ENCODE measurements at places on chromosomes 6 and 20.

GRCh38 chr6:123415844-123416468 is 220.8 kb downstream of the TRDN start:
- DNase-seq, result no peak

GRCh38 chr6:138848461-138848860 is 52.6 kb downstream of the ECT2L start:
- DNase-seq, result no peak

GRCh38 chr20:32204205-32205109 is 3.1 kb downstream of the PLAGL2 start:
- DNase-seq, result no peak

- no peak for DNase-seq
Measured at GRCh38 chr6:51116723-51117122, 298.1 kb downstream of the TFAP2B start.

DNA sequence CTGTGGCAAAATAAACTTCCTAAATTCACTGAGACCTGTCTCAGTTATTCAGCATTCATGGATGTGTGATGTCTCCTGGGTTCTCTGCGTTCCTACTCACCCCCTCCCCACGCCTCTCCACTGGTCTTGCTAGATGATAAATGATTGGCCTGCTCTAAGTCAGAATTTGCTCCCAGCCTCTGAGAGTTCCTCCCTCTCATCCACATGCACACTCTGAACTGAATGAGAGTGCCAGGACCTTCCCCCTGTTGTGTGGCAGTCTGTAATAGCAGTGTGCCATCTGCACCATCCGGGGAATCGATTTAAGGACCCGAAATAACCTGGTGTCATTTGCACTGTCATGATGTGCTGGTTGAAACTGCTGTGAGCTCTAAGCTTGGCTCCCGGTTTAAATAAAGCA is 135.8 kb upstream of the AFDN start:
- no peak for DNase-seq

GRCh38 chr6:96142142-96142541 is 126.4 kb downstream of the FUT9 start:
- DNase-seq, result no peak

DNA sequence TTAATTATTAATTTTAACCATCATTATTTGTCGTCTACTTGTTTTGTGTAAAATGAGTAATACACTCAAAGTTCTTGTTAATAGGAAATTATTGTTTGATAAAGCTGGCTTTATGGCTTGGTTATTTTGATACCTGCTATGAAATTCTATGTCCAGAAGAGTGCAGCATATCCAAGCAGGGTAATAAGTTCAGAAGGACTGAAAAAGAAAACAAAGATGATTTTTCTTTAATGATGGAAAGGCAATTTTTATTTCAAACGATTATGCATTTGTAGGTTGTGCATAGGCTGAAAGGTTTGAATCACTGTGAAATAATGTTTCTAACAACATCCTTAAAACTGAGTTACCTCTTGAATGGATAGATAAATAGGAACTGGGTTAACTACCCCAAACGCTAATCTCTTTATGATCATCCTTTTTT is 1.4 kb upstream of the MAN1A1 start:
- no peak for DNase-seq

- DNase-seq, result no peak
Measured at GRCh38 chr6:109793792-109794191, 102.7 kb downstream of the FIG4 start.

- peak; percentile 72 for DNase-seq
Measured at GRCh38 chr6:107741191-107741680, 82.9 kb downstream of the SCML4 start.

DNA sequence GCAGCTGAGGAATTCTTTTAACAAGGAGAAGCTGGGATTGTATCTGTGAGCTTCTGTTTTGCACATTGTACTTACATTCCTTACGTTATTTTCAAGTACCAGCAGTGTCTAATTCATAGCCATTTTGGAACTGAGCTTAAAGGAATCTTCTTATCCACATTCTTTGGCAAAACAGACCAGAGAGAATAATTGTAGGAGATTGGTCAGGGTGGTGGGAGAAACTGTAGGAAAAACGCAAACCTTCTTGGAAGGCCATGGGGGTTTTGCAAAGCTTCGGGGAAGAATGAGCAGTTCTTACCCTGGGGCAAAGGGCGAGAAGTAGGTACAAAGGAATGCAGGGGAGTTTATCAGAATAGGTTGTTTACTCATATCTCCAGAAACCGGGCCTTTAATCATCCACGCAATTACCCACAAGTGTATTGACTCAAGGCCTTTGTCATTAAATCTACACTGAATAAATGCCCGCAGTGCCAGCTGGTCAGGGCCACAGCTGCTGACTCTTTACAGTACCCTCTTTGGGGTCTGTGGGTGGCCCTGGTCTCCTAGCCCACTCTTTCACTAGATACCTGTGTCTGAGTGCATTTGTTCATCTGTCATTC is 39.6 kb upstream of the SPTLC3 start:
- DNase-seq, result no peak

DNA sequence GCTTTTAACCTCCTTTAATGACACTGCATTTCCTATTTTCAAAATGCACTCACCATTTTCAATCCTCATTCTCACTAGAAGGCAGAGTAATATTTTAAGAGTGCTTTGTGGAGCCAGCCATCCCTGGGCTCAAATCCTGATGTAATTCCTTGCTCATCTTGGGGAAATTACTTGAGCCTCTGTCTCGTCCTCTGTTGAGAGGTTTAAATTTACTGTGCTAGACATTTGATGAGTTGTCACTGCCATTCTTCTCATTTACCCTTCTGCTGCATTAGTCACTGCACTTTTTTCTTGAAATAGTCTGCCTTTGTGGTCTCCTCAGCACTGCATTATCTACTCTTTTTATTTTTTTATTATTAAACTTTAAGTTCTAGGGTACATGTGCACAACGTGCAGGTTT is 150.0 kb upstream of the HDDC2 start:
- no peak for DNase-seq

- no peak for DNase-seq
Measured at GRCh38 chr20:843912-844311, 10.4 kb downstream of the FAM110A start.

DNA sequence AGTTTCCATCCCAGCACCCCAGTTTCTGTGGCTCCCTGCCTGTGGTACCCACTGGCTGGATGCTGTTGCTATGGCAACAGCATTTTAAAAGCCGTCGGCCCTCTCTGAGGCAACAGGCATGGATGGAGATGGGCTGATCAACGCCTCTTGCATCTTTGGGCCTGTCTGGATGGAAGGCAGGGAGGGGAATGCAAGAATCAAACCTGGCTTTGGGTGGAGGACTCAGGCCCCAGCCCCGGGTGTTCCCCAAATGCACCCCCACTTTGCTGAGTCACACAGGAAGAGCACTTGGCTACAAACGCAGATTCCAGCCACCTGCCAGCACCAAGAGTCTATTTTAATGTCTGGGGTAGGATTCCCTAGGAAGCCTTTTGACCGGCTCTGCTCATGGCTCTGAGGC is 45.7 kb upstream of the TGM2 start:
- no peak for DNase-seq

- no peak for DNase-seq
Measured at GRCh38 chr6:70072540-70073179, 206.3 kb downstream of the COL19A1 start.

GRCh38 chr6:24761193-24761835 is 13.4 kb upstream of the GMNN start:
- no peak for DNase-seq

GRCh38 chr20:49831770-49832631 is 19.4 kb downstream of the SLC9A8 start:
- DNase-seq, result no peak

DNA sequence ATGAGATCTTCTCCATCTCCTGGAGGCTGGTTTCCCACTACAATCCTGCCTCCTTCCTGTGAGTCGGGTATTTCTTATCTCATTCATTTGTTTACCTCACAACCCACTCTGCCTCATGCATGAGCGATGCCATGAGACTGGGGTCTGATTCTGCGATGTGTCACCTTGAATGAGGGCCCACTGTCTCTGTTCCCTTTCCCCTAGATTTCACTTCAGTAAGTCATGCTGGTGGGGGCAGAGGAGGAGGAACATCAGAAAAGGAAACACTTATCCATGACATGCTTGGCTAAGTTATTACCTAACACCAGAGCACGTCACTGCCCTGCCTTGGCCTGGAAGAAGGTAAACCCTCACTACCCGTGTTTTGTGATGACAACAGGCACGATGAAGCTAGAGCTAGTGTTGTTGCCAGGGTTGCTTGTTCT is 337.4 kb upstream of the PRDM1 start:
- DNase-seq, result no peak

- no peak for DNase-seq
Measured at GRCh38 chr6:156508923-156509322, 268.3 kb upstream of the ARID1B start.

DNA sequence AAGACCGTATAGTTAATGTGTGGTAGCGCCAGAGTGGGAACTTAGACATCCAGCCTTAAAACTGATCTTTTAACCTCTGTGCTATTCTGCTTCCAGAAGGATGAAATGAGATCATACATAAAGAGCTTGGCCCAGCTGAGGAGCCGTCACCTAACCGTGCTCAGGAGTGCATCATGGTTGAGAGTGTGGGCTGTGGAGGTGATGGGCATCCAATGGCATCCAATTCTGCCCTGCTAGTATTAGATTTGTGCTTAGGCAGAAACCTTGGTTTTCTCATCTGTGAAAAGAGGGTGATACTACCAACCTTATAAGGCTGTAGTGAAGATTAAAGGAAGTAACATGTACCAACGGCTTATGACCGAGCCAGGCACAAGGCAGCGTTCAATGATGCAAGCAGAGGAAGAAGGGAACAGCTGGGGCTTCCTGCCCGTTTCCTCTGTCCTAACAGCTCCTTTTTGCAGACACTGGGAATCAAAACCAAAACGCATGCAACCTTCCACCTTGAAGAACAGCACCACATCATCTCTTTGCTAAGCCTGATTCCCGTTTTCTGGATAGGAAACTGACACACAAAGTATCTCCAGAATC is 1.3 kb downstream of the SLC22A16 start:
- peak; percentile 89 for DNase-seq

GRCh38 chr6:146290589-146290901 is 253.1 kb upstream of the RAB32 start:
- no peak for DNase-seq

GRCh38 chr20:2946988-2947961 is 74.0 kb downstream of the PTPRA start:
- DNase-seq, result no peak

DNA sequence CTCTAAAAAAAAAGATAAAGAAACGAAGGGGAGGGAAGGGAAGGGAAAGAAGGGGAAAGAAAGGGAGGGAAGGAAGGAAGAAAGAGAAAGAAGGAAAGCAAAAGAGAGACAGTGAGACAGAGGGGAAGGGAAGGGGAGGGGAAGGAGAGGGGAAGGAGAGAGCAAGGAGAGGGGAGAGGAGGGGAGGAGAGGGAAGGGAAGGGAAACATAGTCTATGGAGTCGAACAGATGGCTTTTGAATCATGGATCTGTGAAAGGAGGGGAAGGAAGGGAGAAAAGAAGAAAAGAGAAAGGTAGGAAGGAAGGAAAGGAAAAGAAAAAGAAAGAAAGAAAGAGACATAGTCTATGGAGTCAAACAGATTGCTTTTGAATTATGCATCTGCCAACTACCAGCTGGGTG is 16.7 kb upstream of the NCOA6 start:
- DNase-seq, result no peak

DNA sequence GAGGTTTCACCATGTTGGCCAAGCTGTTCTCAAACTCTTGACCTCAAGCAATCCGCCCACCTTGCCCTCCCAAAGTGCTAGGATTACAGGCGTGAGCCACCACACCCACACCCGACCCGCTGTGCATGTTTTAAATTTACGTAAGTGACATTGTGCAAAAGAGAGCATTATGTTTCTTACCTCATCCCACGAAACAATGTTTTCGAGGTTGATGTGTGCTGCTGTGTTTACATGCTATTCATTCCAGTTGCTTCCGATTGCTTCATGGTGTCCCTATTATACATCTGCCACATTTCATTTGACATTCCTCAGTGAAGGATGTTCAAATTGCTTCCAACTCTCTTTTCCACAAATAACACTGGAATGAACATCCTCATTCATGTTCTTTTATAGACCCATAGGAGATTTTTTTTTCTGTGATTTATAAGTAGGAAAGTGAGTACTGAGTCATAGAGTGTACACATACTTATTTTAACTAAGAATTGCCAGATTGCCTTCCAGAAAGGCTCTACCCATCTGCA is 403.9 kb upstream of the JARID2 start:
- no peak for DNase-seq

DNA sequence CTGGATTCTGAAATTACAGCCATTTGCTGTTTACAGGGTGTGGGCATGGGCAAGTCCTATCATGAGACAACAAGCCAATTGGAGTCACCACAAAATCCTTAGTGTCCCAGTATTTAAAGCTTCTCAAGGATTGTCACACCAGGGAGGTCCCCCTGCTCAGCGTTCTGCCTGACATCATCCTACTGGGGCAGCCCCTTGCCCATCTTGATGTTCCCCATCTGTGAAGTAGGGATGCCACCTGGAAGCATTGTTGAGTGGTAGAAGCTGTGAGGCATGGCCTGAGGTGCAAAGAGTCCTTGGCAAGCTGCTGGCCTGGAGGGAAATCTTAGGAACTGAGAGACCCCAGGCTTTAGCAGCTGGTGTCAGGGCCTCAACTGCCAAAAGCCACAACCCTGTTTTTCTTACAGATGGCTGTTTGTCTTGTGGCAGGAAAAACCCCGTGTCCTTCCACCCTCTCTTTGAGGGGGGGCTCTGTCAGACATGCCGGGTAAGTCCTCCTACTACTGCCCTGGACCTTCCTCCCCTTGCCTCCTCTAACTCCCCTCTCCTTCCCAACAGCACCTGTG is 23.3 kb upstream of the MAPRE1 start:
- DNase-seq, result no peak

DNA sequence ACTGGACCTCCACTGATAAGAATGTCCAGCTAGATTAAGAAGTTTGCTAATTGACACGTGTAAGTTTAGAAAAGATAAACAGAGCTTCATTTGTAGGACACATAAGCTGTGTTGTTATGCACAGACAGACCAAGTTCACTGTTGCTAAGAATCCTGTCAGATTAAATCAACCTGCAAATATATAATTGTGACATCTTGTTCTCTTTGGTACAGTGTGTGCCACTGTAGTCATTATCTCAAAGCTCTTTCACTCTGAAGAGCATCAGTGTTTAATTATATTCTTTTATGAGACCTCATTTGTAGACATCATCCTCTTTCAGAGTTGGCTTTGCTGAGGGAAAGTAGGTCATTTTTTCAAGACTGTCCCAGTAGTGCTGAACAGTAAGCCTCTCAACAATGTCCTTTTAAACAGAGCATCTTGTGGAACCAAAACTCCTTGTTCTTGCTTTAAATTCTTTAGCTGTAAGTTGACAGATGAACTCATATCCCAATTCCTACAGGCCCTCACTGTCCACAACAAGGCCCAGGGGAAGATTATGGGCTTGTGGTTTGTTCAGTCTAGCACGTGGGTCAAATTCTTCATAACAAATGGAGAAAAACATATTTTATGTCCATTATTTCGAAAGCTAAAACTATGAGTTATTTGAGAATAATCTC is 252.4 kb downstream of the HDGFL1 start:
- no peak for DNase-seq
